ENCODE measurements at places on chromosomes 13 and 19.
A peak's percentile ranks its signal among the peaks of the same experiment; 100 is the strongest.

- DNase-seq = no peak
Measured at GRCh38 chr19:30968210-30968609, 381.0 kb downstream of the TSHZ3 start.

DNA sequence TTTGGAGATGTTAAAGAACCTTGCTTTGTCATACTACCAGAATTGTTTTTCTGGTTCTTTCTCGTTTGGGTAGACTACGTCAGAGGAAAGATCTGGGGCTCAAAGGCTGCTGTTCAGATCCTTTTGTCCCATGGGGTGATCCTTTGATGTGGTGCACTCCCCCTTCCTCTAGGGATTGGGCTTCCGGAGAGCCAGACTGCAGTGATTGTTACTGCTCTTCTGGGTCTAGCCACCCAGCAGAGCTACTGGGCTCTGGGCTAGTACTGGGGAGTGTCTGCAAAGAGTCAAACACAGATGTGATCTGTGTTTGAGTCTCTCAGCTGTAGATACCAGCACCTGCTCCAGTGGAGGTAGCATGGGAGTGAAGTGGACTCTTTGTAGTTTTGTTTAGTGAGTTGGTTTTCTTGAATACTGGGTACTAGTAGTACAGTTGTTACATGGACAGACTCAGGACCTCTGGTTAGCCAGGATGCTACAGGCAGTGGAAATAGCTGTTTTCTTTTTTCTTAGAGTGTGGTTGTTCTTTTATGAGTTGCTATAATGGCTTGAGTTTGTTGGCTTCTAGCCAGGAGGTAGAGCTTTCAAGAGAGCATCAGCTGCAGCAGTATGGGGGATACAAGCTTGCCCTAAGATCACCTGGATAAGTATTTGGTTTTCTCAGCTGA lies 34.4 kb downstream of the DNAJC15 start:
- DNase-seq = no peak

- no peak for DNase-seq
Measured at GRCh38 chr13:97307118-97307881, 85.2 kb downstream of the MBNL2 start.

- peak; percentile 18 for DNase-seq
Measured at GRCh38 chr19:43957891-43958290, 6.9 kb downstream of the ZNF221 start.

GRCh38 chr13:59178344-59178743 lies 985.4 kb downstream of the DIAPH3 start:
- no peak for DNase-seq

DNA sequence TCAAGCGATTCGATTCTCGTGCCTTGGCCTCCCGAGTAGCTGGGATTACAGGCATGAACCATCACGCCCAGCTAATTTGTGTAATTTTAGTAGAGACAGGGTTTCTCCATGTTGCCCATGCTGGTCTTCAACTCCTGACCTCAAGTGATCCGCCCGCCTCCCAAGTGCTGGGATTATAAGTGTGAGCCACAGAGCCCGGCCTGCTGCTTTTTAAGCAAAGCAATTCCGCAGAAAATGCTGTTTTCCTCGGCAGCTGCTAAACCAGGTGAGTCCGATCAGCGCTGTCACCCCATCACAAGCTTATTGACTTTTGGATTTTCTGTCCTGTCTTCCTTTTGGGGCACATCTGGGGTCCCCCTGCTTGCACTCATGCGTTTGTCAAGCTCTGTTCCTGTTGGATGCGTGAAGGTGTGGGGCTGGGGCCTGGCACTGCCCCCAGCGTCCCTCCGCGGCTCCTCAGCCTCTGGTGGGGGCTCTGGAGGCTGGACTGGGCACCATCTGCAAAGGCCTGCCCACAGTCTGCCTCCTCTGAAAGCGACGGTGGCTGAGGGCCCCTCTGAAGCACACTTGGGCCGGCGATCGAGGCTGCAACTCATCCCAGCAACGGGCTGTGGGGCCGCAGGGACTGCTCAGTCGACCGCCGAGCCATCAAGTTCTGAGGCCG lies 25.7 kb downstream of the CEBPG start:
- no peak for DNase-seq

DNA sequence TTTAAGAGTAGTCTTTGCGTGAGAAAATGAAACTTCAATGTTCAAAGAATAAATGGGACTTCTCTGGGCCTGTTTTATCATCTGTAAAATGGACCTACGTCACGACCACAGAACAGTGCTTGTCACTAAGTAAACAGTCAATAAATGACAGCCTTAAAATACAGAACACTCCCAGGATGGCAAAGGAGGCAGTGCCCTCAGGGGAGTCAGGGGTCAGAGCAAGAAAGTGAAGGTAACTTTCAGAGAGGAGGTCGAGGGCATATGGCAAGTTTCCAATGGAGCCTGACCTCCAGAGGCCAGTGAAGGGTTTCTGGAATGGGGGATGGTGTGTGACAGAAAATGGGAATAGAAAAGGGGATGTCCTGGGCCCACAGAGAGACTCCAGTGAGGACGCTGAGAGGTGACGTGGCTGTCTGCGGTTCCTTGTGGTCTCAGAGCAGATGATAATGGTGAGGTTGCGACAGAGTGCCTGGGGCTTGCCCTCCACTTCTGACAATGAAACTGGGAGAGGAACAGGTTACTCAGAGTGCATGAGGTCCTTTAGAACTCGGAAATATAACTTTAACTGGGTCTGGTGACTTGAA lies 91.8 kb downstream of the UBL3 start:
- DNase-seq = no peak

DNA sequence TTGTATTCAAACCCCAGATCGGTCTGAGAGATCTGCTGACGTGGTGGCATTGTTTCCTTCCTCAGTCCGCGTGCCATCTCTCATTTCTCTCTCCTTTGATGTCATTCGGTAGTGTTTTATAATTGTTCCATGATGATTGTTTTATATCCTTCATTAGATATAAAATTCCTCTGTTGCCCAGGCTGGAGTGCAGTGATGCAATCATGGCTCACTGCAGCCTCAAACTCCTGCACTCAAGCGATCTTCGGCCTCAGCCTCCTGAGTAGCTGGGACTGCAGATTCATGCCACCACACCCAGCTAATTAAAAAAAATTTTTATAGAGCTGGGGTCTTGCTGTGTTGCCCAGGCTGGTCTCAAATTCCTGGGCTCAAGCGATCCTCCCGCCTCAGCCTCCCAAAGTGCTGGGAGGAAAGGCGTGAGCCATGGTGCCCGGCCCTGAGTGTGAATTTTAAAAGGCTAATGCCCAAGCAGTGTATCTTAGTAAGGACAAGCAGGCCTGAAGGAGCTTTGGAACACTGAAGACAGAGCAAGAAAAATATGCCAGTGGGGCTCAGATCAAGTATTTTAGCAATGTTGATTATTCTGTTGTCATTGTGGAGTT lies 5.3 kb downstream of the ZNF57 start:
- no peak for DNase-seq

- no peak for DNase-seq
Measured at GRCh38 chr13:20001366-20002190, 43.1 kb downstream of the ZMYM2 start.

GRCh38 chr13:100512422-100512821 lies 76.2 kb downstream of the GGACT start:
- DNase-seq = no peak

GRCh38 chr19:35178701-35179100 lies 24.2 kb downstream of the FXYD5 start:
- no peak for DNase-seq

- no peak for DNase-seq
Measured at GRCh38 chr13:18954254-18954653, 227.4 kb downstream of the TUBA3C start.

DNA sequence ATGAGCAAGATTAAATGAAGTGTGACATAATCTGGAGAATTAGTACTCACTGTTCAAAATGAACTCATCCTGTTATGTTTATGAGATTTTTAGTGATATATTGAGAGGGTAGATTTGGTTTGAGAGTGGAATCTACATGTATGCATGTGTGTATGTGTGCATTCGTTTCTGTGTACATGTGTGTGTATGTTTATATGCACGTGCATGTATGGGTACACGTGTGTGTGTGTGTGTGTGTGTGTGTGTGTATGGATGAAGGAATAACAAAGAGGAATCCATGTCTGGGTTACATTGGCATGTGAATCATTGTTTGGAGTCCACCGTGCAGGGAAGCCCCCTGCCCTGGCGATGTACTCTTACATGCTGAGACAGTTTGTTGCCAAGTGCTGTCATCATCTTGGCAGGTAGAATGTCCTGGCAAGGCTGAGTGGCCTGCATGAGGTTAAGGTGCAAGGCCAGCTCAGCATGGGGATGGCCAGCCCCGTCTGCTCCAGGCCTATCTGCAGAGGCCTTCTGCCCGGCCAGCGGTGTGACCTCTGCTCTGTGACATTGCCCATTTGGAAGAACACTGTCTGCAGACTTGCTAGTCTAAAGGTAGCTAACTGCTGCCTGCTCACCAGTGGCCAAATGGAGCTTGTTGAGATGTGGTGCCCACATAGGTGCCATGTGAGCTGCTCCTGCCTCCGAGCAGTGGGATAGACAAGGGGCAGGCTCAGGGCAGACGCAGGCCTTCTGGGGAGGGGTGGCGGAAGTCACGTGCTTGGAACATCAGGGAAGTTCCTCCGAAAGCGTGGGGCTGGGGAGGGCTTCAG lies 222.3 kb downstream of the TEX29 start:
- no peak for DNase-seq

GRCh38 chr19:28519952-28520861 lies 692.7 kb downstream of the UQCRFS1 start:
- DNase-seq = no peak

- no peak for DNase-seq
Measured at GRCh38 chr13:114111577-114111976, 20.8 kb downstream of the RASA3 start.

DNA sequence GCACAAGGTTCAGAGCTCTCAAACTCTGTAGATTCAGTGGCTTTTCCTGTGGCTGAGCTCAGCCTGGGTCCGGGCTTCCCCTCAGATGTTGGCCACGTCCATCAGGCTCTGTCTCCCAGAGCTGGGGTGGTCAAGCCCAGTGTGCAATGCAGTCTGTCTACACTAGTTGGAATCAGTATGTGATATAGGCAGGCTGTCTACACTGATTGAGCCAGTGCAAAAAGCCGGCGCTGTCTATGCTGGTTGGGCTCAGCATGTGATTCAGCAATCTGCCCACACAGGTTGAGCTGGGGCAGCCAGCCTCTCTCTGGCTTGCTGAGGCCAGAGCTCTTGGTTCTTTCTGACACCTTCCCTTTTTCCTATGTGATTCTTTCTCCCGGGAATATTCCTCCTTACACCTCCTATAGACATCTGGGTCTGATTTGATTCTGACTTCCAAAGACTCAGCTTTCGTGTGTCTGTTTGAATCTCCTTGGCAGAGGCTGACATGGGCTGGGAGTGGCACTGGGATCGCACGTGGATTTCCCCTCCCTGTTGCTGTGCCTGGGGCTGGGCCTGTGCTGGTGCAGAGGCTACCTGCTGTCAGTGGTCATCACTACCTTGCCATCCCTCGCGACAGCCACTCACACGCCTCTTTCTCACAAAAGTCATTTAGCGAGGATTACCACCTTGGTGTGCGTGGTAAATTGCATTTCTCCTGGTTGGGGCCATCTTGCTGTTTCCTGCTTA lies 9.3 kb downstream of the CHST8 start:
- DNase-seq = no peak

GRCh38 chr19:40594255-40594654 lies 6.9 kb upstream of the LTBP4 start:
- no peak for DNase-seq

DNA sequence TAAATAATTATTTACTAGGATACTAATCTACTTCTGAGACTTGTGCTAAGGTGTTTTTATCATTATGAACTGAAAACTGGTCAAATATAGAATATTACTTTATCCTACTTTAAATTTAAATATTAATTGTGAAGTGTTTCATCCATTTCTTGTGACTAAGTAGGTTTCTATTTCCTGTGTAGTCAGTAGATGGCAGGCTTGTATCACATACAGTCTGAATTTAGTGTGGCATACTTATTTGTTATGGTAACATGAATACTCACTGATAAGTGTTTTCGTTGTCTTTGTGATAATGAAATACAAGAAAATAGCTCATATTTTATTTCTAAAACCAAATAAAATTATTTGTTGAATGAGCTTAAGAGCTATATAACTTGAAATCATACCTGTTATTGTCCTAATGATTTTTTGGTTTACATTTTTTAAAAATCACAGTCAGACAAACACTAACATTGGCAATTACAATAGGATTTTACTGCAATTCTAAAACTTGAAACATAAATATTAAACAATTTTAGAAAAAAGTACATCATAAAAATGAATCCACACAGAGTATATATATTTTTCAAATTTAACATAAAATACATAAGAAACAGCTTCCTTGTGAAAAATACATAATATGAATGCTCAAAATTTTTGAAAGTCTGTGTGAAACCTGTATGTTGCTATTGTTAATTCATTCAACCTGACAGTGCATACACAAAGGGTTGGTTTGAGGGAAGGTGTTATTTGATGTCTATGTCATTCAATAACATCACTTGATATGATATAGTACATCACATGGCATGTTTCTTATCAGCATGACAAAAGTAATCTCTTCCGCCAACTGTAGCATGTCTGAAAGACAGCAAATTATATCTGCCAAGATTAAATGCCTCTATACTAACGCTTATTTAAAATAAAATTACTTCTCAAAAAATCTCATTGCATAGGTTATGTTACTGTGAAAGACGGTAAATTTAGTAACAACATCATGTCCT lies 904.8 kb upstream of the PCDH20 start:
- DNase-seq = no peak

DNA sequence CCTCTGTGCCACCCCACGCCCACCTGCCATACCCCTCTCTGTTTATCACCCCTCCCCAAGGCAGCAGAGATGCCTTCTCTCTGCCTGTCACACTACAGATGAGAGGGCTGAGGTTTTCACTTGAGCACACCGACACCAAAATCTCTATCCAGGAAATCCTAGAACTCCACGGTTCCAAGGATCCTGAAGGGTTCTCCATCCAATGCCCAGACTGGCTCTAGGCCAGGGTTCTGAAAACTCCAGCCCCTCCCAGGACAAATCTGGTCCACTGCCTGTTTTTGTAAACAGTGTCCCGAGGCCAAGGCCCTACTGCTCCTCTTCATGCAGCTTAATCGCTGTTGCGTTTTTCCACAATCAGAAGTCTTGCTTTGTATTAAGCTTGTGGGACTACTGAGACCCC lies 20.1 kb downstream of the TLE2 start:
- DNase-seq = no peak

- peak; percentile 69 for DNase-seq
Measured at GRCh38 chr13:41827507-41828213, 133.2 kb downstream of the VWA8 start.

- DNase-seq = no peak
Measured at GRCh38 chr13:24074678-24075077, 85.8 kb upstream of the SPATA13 start.

DNA sequence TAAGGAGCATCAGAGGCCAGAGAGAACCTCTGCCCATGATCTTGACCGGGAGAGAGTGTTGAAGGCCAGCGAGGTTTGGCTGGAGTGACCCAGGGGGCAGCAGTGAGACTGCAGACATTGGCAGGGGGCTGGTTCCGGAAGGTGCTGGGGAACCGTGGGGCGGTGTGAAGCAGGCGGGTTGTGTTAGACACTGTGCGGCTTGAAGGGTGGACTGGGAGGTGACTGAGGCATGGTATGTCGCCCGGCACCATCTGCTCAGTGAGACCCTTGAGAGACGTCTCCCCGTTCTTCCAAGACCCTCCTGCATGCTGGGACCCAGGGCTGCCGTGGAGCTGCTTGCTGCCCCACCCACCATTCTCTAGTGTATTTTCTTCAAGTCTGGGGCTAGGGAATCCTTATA lies 24.6 kb downstream of the CARM1 start:
- DNase-seq = no peak
